ENCODE measurements at places on chromosomes 12 and 14. TPM values are rescaled to one million over a fixed set of nuclear protein-coding genes. Genes with fewer than 3 reads are reported as not detected.

DNA sequence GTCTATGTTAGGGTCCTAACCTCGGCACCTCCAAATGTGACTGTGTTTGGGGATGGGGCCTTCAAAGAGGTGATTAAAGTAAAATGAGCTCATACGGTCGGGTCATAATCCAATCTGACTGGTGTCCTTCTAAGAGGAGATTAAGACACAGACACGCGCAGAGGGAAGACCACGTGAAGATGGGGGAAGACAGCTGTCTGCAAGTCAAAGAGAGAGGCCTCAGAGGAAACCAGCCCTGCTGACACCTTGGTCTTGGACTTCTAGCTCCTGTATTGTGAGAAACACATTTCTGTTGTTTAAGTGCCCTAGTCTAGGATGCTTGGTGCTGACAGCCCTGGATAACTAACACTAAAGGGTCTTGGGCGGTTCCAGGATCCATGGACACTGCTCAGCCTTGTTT is 109.6 kb downstream of the DICER1 start:
- no peak for DNase-seq

GRCh38 chr14:68584786-68585185 is 208.1 kb downstream of the ZFP36L1 start:
- DNase-seq = no peak

DNA sequence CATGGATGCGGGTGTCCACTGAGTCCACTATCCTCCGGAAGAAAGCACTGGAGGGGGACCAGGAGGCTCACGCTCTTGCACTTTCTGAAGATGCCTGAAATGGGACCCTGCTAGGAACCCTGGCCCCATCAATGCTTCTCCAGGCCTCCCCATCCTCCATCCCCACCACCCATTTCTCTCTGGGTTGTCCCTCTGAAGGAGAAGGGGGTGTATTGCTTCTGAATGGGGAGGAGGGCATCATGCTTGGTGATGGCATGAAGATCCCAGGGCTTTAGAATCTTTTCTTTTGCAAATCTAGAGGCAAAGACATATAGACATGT is 681 bp upstream of the JPH4 start:
- DNase-seq = no peak

DNA sequence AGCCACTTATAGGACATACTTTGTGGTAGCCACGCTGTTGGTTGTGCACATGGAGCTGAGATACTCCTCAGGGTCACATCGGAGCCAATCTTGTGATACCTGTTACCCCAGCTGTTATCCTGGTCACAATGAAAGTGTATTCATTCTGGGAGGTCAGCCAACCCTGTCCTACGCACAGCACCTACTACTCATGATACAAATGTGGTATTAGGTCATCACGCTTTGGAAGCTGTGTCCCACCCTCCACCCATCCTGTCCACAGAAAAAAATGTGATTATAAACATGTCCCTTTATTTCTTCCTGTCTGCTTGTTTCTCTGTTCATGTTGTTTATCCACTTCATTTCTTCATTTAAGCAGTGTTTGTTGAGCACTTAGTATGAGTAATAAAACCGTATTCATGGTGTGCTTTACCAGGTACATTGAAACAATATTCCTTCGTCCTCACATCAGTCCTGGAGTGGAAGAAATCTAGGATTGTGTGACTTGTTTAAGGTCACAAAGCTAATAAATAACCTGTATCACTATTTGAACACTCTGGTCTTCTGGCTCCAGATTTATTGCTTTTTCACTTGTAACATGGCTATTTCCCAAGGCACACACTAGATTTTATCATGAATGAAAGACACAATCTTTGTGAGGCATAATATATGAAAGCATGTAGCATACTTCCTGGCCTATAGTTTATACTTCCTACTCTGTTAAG is 73.1 kb downstream of the DERA start:
- no peak for DNase-seq

DNA sequence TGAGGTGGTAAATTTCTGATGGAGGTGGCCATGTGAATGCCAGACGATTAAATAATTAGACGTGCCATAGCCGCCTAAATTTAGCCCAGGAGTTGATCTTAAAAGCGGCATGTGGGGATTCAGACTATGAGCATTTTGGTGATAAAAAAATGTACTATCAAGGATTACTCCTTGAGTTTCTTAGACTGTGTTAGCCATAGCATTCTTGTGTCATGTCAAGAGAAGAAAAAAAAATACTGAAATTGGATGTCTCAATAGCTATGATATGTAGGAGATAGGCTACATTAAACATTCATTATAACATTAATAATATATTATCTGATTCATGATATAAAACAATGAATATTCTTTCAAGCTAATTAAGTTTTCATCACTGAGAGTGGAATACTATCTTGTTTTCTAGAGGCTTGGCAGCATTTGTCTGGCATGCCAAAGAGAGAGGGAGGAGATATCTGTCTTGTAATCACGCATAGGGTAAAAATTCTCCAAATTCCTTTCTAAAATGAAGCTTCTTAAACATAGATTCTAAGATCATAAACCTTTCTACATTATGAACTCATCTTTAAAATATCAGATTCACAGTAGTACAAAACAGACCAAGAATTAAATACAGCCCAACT is 727.0 kb downstream of the C12orf50 start:
- no peak for DNase-seq

DNA sequence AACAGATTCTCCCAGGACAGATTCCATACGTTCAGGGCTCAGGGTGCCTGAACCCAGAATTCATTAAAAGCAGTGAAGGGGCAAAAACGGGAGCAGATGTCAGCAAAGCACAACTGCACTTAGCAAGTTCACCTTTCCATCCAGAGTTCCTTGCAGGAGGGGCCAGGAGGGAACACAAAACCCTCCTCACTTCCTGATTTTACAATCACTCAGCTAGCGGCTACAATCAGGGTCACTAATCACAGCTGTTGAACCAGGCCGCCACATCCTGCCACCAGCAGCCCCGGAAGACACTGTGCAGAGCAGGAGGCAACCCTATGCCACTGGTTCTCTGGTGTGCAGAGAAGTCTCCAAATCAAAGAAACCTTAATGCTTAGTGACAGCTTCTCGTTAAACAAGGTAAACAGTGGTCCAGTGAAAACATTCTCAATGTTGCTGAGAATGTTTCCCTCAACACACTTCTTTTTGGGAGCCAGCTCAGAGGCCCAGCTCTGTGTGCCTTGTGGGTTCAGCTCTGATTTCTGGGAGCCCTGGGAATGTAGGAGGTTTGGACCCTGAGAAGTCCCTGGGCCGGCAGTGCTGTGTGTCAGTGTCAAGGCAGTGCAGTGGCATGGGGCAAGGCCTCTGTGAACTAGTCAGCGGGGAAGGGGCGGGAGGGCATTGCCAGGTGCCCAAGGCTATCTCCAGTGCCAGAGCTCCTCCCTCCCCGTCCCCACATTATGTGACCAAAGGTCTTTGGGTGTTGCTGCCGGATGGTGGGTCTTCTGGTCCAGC is 54.5 kb downstream of the VCPKMT start:
- DNase-seq = peak; percentile 58

GRCh38 chr14:89351516-89352404 is 65.3 kb downstream of the FOXN3 start:
- no peak for DNase-seq

DNA sequence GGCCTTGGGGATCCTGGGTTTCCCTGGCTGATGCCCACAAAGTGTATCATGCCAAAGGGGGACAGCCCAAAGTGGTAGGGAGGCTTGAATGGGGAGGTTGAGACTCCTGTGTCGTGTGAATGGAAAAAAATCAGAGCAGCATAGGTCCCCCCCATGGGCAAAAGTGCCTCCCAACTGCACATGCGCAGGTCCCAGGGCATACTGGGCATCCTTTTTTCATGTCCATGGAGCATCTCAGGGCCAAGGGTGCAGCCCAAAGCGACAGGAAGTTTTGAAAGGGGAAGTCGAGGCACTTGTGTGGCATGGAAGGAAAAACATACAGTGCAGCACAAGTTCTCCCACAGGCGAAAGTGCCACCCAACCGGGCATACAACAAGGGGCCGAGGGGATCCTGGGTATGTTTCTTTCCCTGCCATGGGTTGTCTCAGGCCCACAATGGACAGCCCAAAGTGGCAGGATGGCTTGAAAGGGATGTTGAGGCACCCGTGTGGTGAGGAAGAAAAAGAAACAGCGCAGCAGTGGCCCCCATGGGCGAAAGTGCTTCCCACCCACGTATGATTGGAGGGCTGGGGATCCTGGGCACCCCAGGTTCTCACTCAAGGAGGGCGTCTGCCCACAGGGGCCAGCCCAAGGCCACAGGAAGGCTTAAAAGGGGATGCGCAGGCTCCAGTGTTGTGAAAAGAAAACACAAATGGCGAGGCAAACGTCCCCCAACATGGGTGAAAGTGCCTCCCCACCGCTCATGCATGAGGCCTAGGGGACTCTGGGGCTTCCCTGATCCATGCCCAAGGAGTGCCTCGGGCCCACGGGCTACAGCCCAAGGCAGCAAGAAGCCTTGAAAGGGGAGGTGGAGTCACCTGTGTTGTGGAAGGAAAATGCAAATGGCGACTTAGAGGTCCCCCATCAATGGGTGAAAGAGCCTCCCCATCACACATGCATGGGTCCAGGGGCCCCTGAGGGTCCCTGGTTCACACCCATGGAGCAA is 573.7 kb downstream of the ALG10 start:
- no peak for DNase-seq

DNA sequence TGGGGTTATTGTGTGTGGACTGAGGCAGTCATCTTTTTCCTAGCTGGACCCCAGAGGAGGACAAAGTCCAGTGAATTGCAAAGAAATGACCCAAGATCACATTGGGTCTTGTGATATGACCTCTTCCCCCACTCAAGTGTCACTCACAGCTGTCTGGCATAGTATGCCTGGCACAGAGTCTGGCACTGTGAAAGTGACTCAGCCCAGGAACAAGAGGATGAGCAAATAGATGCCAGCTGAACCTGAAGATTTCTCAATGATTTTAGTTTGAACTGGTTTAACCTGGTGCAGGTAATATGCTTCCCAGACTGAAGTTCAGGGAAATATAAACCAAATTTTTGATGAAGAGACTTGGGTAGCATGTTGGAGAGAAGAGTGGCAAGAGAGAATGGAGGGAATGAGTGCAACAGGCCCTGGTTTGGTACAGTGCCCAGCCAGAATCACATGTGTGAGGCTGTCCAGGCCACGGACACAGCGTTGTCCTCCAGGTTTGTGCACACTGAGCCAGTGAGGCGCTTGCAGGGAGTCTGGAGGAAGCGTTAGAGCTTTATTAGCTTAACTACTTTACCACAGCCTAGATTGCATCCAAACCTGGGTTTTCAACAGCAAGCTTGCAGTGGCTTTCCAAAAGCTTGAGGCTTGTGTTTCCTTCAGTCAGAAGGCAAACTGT is 332.9 kb downstream of the NUAK1 start:
- DNase-seq = no peak

DNA sequence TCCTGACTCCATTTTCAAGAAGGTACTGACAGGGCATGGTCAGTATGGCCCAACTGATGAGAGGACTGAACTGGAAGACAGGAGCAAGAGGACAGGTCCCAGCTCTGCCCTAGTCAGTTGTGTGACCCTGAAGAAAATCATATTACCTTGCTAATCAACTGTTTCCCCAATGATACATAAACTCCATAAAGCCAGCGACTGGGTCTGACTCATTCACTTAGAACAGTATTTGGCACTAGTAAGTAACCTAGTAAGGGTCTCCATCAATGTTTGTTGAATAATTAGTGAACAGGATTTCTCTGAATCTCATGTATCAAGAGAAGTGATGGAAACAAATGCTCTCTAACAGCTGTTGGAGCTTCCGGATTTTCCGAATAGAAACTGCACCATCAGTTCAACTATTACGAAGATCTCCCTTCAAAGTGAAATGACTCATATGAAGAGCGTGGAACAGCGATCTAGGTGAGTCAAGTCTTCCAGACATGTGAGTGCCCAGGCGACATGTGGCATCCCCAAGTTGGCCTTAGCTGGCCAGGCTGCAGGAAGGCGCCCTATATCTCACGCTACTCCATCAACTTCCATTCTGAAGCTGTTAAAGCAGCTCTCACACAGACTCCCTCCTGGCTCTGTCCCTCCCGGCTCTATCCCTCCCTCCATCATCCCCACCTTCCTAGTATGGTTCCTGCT is 94.5 kb downstream of the TTC7B start:
- DNase-seq = no peak

DNA sequence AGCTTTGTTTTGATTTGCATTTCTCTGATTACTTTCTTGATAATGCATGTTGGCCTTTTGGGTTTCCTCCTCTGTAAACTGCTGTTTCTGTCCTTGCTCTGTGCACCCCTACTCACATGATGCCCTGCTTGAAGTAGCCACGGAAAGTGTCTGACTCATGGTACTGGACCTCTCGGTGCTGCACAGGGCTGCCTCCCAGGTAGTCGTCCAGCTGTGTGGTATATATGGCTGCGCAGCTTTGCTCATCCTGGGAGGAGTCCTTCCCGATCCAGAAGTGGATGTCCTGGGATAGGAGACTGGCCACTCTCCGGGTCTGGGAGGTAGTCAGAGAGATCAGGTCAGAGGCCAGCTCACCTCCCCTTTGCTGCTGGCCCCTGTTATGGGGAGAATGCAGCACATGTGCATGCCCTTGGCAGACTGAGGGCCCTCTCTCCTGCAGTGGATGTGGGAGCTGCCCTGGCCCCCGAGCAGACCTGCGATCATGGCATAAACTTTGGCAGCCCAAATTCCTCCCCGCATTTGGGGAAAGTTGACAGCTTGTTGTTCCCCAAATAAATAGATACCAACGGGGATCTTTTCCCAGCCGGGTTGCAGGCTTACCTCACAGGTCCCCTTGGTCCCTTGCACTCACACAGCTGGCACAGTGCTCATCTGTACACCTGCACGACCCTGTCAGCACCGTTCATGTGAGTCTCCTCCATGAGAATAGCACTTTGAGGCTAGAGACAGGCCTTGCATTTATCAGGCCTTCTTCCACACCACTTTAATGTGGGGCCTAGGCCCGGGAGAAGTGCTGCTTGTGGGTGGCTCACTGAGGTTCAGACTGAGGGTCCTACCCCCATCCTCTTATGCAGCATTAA is 5.2 kb downstream of the AVIL start:
- no peak for DNase-seq

- DNase-seq = no peak
These were observed 24.5 kb downstream of the MDM2 start for GRCh38 chr12:68832504-68832867.

DNA sequence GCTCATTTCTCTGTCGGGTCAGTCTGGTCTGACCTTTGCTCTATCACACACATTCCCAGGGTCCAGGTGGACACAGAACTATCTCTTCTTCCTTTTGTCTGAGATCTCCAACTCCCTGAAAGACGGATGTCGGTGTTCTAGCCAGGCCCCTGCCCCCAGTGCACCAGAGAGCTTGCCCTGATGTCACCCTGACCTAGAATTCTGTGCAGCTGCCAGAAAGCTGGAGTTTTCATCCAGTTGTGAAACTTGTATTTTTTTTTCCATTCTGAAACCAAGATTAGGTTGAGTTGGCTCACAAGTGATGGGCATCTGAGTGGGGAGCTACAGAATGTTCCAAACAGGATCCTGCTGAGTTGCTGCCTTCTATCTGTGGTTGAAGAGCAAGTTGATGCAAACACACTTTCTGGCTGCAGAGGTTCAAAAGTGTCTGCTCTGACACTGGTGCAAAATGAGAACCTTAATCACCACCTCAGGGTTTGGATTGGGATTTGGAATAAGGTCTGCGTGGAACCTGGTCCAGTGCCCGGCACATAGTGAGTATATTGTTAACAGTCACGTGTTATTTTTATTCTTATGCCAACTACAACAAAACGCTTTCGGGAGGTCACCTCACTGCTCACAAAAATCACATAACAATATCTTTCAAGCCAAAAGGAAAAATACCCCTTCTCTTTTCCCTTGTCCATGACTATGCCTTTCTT is 211.5 kb downstream of the SLC15A4 start:
- no peak for DNase-seq

Gene ING4
- 118 TPM for polyA plus RNA-seq

Gene PRB2
- not detected for polyA plus RNA-seq

Gene WNT5B
- 5.0 TPM for polyA plus RNA-seq

Gene FGD4
- 15.5 TPM for polyA plus RNA-seq
